ENCODE measurements at places on chromosomes 2 and 18.

- DNase-seq: peak; percentile 69
Observed at GRCh38 chr2:72694715-72695496, 130.9 kb downstream of the EXOC6B start.

GRCh38 chr18:77815666-77816338, 566.2 kb downstream of the GALR1 start:
- DNase-seq: no peak

DNA sequence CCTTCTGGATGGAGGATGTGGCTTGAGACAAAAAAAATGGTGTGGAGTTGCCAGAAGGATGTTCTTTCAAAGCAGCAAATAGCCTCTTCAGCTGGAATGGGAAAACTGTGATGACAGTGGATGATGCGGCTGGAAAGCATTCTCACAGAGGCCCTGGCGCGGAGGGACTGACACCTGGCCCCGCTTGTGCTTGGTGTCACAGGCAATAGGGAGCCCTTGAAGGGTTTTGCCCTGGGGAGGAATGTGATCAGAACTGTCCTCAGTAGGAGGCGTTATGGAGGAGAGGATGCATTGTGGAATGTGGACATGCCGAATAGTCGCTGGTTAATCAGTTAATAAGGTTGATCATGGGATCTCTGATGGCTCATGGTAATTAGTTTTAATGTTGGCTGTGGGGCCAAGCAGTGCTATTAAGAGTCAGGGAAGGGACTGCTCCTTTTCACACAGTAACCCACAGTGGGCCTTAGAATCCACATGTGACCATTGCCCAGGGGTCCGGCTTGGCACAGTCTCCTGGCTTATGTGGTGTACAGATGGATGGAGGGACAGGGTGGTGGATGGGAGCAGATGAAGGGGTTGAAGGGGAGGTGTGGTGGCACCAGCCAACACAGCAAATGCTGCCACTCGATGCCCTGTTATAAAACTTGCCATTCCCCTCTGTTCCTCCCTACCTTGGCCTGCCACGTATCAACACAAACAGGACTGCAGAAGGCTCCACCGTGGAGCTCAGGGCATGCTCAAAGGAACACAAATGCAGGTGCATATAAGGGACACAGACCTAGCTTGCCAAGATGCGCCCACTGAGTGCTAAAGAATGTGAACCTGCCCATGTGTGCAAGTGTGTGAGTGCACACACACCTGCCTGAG, 71.7 kb downstream of the CIB4 start:
- no peak for DNase-seq

- no peak for DNase-seq
Observed at GRCh38 chr18:33605250-33605649, 27.2 kb downstream of the ASXL3 start.

DNA sequence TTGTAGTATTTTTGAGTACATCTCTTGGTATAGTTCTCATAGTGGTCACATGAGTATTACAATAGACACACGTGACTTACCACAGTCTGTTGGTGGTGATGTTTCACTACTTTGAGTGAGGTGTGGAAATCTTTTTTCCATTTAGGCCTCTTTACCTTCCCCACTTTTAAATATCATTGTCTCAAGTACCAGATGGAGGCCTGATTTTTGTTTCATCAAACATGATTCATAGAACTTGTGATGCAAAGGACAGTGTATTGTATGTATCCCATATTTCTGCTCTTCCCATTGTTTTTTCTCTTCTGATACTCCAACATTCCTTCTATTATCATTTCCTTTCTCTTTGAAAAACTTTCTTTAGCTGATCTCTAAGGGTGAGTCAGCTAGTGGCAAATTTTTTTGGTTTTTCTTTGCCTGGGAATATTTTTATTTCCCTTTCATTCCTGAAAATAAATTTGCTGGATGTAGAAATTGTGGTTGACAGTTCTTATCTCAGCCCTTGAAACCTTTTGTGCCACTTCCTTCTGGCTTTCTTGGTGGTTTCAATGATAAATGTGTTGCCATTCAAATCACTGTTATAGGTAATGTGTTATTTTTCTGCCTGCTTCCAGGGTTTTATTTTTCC, 32.8 kb downstream of the RFX8 start:
- no peak for DNase-seq

DNA sequence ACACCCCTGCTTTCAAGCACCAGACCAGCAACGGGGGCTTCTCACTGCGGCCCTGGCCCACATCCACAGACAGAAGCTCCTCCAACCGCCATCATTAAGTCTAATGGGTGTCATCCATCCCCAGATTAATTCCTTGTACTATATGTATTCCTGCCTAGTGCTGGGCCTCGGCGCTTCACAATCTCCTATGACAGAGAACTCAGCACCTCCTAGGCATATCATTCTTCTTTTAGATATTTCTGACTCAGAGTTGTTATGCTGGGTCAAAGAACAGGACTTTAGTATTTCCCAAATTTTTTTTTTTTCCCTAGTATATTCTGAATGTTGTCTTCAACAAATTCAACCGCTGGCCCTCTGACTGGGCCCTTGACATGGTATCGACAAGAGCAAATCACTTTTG, 83.2 kb upstream of the TFCP2L1 start:
- no peak for DNase-seq

DNA sequence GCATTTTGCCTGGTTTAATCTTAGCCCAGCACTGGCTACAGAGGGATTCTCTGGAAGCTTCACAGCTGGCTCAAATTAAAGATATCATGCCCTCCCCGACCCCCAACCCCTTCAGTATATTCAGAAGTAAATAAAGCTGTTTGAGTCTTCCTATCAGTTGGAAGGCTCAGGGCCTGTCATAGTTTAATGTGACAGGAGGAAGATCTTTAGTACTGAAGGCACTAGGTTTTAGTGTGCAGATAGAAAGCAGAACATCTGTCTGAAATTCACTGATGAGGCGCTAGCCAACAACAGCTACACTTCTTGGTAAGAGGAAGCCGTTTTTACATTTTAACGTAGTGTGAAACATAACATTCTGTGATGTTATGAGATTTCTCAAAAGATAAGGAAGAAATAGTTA, 969.1 kb upstream of the CDH2 start:
- DNase-seq: no peak

All from Caki2 (cell line).